ENCODE measurements at places on chromosomes 6 and 20. TPM values are rescaled to one million over a fixed set of nuclear protein-coding genes. Genes with fewer than 3 reads are reported as not detected.

The HLA-DQB1 gene
- 986 TPM for polyA plus RNA-seq

The USP49 gene
- polyA plus RNA-seq, result 2.6 TPM

The NKX2-2 gene
- polyA plus RNA-seq, result not detected

The NOX3 gene
- polyA plus RNA-seq, result not detected

The SSR1 gene
- polyA plus RNA-seq, result 28.6 TPM

The TFAP2D gene
- not detected for polyA plus RNA-seq

The PKHD1 gene
- polyA plus RNA-seq, result not detected

The KCNK16 gene
- polyA plus RNA-seq, result not detected

The PYGB gene
- polyA plus RNA-seq, result 21.9 TPM

The TRIM10 gene
- not detected for polyA plus RNA-seq

The PACSIN1 gene
- polyA plus RNA-seq, result 0.18 TPM

The LHFPL5 gene
- polyA plus RNA-seq, result not detected

The LCA5 gene
- polyA plus RNA-seq, result 0.12 TPM

The TRIM40 gene
- polyA plus RNA-seq, result not detected

The IL17A gene
- not detected for polyA plus RNA-seq

The VGLL2 gene
- polyA plus RNA-seq, result not detected

The BIRC7 gene
- polyA plus RNA-seq, result 0.12 TPM

The BPIFB1 gene
- not detected for polyA plus RNA-seq

The NSFL1C gene
- polyA plus RNA-seq, result 24.1 TPM

The LST1 gene
- polyA plus RNA-seq, result 30.5 TPM

The MDFI gene
- not detected for polyA plus RNA-seq

The GPX6 gene
- not detected for polyA plus RNA-seq

The CNKSR3 gene
- polyA plus RNA-seq, result not detected

The LGSN gene
- 0.17 TPM for polyA plus RNA-seq

The GJA10 gene
- polyA plus RNA-seq, result not detected

All from B cell (primary cell).